Kidney (tissue), 22 donors: ENCODE measurements at places on chromosomes 6 and 20. TPM values are rescaled to one million over a fixed set of nuclear protein-coding genes. Genes with fewer than 3 reads are reported as not detected.

- DNase-seq, result no peak
These were observed 149.4 kb upstream of the NOX3 start for GRCh38 chr6:155604991-155605390.

CST5 gene
- polyA plus RNA-seq, result not detected

DNA sequence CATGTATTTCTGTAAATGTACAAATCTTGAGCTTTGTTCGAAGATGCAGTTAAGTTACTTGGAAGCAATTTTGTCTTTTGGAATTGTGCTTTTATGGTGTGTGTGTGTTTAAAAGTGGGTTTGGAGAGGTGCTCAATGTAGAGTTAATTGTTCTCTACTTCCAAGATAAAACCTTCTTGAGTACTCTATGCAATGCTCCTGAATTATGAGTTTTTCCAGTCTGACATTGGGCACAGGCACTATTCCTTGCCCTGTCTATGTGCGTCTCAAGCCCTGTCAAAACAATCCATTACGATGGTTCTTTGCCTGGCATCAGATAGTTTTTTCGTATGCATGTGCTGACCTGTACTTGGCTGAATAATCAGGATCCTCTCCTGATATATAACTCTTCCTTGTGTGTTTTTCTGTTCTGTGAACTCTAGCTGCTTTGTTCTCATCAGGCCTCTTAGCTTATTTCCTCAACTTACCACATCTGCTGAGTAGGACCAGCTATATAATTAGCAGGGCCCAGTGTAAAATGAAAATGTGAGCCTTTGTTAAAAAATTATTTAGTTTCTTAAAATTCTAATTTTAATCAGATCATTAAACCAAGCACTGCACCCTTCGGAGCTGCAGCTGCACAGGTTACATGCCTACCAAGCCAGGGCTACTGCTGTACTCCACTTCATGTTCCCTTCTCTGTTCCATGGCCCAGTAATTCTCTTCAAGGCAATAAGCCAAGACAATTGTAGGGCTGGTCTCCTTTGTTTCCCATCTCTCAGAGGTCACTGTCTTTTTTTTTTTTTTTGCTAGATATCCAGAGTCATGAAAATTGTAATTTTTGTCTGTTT, 160.1 kb downstream of the ZFAND3 start:
- DNase-seq, result no peak

HLA-DRA gene
- 489 TPM for polyA plus RNA-seq

WFDC13 gene
- polyA plus RNA-seq, result not detected

HLA-DQA2 gene
- polyA plus RNA-seq, result 10.0 TPM

NKAPL gene
- 1.7 TPM for polyA plus RNA-seq

DDR1 gene
- 95.8 TPM for polyA plus RNA-seq

- no peak for DNase-seq
These were observed 1.6 kb upstream of the DSN1 start for GRCh38 chr20:36775196-36775595.
